Body of pancreas (tissue), 4 donors: ENCODE measurements at places on chromosomes 7 and 10. TPM values are rescaled to one million over a fixed set of nuclear protein-coding genes. Genes with fewer than 3 reads are reported as not detected.

GRCh38 chr7:69946901-69947300 lies 348.6 kb downstream of the AUTS2 start:
- DNase-seq, result no peak

DNA sequence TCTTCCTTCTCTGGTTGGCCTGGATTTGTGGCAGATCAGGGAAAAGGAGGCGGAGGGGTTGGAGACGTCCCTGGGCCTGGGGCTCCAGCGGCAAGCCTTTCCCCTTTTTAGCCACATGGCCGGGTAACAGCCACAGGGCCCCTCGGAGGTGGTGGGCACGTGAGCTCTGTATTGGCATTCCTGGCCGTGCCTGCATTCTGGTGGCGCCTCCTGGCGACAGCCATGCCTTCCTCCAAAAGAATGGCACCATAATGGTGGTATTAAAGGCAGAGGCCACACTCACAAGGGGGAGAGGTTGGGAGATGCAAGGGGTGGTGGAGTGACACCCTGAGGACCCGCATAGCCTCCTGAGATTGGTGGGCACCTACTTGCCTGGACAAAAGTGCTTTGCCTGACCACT lies 3.0 kb upstream of the AQP1 start:
- no peak for DNase-seq

DNA sequence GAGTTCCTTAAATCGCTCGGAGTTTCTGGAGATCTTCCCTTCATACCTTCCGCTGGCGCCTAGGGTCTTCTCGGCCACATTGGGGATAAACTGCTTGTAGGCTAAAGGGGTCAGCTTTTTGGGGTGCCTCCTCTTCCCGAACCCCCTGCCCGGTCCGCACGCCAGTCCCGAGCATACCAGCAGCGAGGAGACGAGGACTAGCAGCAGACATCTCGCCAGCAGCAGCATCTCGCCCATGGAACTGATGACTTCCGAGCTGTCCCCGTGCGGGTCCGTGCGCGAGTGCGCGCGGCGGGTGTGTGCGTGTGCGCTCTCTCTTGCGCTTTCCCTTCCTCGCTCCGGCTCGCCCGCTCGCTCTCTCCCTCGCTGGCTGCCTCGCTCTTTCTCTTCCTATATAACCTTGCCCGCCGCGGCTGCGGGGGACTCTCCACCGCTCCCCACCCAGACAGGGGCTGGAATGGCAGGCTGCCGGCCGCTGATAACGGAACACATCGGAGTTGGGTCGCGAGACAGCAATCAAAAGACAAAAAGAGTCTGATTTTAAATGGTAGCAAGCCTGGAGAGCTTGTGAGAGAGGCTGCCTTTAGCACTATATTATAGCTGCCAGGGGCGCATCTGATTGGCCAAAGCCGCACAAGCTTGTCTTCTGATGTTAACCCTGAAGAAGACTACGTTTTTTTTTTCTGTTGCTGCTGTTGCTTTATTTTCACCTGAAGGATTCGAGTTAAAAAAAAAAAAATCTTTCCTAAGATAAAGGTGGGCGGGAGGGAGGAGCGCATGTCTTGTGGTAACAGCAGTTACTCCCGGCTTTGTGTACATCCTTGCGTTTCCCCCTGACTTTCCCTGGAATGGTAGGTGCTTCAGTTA lies at the start of gene SHH:
TSS of gene SHH (minus strand) at position 569 of the 867 bp plus-strand sequence. CDS start at position 228, 341 bp downstream.
- DNase-seq, result no peak

GRCh38 chr7:54345746-54346145 lies 196.4 kb upstream of the VSTM2A start:
- no peak for DNase-seq

The TEX36 gene
- not detected for total RNA-seq

- DNase-seq, result no peak
Observed at GRCh38 chr7:151524331-151524730, 4.6 kb upstream of the RHEB start.

- DNase-seq, result no peak
Observed at GRCh38 chr7:50739744-50740435, 42.8 kb downstream of the GRB10 start.

GRCh38 chr10:42979721-42980467 lies 97.0 kb upstream of the RET start:
- no peak for DNase-seq

The TDRD1 gene
- total RNA-seq, result 0.99 TPM

DNA sequence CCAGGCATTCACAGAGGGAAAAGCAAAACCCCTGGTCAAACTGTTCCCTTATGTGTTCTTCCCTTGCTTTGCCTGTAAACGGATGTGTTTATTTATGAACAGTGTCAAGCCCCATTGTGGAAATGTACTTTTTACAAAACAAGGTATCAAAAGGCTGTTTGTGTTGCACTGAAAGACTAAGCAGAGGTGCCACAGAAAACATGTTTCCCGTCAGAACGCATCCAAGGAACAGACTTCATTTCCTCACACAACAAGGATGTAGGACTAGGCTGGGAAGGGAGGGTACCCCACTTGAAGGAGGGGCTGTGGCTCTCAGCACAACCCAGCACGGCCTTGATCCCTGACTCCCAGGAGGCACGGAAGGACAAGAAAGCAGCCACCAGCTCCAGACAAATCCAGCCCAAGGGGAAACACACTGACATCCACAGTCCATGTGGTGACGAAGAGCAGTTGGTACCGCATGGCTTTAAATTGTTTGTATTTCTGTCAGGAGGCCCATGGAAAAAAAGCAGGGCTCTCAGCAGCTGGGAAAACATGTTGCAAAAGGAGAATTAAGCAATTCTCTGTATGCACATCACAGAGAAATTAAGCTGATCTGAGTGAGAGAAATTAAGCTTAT lies 85.6 kb downstream of the RNF216 start:
- DNase-seq, result peak; percentile 62

DNA sequence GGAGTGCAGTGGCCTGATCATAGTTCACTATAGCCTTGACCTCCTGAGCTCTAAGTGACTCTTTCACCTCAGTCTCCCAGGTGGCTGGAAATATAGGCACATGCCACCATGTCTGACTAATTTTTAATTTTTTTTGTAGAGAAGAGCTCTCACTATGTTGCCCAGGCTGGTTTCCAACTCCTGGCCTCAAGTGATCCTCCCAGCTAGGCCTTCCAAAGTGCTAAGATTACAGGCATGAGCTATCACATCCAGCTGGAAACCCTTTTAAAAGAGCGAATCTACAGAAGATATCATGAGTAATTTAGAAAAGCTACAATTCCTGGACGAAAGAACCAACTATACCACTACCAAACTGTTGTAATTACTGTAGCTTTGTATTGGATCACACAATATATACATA lies 394.4 kb upstream of the AUTS2 start:
- DNase-seq, result no peak

DNA sequence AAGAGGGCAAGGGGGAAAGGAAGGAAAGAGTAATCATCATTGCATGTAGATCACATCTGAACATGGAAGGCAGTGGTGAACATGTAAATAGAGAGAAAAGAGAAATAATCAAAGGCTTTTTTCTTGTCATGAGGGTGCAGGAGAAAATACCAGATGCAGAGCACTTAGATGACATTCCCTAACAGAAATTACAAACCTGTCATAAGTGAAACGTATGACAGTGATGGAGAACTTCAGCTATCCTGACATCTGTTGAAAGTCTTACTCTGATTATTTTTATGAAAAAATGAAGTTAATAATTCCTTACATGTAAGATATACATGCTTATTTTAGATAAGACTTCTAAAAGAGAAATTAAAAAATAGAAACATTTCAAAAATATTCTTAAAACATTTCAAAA lies 54.7 kb downstream of the BRAF start:
- DNase-seq, result no peak

DNA sequence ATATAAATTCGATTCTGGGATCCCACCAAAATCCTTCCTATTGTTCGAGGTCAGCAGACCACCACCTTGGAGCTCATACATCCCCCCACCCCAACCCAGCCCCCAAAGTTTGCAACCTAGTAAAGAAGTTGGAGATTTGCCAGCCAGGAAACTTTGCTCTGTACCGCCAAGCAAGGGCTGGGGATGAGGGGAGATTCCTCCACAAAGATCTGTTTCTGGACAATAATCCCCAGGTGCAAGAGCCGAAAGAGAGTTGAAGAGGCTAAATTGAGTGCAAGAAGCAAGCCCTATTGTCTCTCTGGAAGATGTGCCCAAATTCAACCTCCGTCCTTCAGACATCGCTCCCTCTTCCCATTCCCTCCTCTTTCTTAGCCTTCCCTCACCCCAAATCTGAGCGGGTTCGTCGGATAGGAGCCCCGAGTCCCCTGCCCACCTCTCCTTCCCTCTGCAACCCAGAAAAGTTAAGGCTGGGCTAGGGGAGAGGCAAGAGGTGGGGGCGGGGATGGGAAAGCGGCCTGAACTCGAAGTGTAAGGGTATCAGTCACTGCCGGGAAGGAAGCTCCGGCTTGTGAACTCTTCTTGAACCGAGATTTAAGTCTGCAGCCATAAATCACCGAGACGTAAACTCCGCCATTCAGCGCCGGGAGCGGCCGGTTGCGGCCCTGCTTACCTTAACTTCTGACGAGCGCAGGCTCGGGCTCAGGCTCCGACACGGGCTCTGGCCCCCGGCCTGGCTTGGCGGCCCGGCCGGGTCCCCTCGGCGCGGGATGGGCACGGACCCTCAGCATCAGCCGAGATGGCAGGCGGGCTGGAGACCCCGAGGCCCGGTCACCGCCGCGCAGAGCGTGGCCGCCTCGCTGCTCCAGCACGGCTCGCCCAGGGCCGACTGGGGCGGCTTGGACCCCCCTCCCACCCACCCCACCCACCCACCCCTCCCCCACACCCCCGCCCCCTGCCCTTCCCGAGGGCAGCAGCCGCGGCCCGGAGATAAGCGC lies 10.8 kb upstream of the HOXA2 start:
- DNase-seq, result no peak

DNA sequence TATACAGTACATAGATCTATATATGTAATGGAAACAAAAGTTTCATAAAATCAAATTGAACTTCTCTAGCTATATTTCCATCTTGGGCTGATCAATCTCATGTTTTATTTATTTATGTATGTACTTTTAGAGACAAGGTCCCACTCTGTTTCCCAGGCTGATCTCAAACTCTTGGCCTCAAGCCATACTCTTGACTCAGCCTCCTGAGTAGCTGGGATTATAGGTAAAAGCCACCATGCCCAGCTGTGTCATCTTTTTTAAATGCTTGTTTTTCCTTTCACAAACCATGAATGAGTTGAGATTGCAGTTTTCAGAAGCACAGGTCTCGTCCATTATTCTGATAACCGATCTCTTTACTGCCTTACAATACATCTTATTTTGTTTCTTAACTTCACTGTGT lies 400.9 kb downstream of the KCNMA1 start:
- DNase-seq, result no peak

- no peak for DNase-seq
Observed at GRCh38 chr7:142321391-142321790, 63.5 kb upstream of the PRSS58 start.

The SEMA4G gene
- 12.5 TPM for total RNA-seq

- peak; percentile 45 for DNase-seq
Observed at GRCh38 chr7:66307591-66308215, 102.6 kb downstream of the TPST1 start.

- no peak for DNase-seq
Observed at GRCh38 chr10:131214521-131215244, 96.8 kb downstream of the TCERG1L start.

GRCh38 chr10:125159486-125159931 lies 854 bp downstream of the CTBP2 start:
- peak; percentile 55 for DNase-seq

- no peak for DNase-seq
Observed at GRCh38 chr10:17831341-17831740, 22.2 kb downstream of the MRC1 start.

DNA sequence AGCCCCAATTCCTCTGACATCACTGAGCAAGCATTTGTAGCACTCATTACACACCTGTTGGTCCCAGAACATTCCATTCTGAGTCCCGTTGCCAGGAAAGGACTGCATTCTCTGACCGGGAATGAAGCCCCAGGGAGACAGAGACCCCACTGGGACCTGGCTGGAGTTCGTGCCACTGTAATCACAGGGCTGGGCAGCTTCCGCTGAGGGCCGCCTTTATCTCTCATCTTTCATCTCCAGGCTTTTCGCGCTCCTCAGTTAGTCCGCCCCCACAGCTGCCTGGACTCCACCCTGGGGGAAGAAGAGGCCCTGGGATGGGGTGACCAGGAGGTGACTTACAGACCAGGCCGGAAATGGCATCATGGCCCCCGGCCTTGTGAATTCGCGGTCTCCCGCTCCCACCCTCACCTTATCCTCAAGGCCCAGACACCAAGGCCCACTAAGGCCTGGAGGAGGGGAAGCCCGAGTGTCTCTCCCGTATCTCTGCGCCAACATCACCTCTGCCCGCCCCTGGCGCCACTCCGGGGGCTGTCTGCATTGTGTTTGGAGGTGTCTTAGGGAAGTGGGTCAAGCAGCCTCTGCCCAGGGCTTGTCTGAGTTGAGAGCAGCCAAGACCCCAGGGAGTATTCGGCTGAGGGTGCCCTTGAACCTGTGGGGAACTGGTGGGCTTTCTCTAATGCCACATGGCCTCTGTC lies 75.4 kb downstream of the PROSER2 start:
- DNase-seq, result peak; percentile 82

- DNase-seq, result no peak
Observed at GRCh38 chr10:66337211-66337610, 588.6 kb upstream of the LRRTM3 start.

DNA sequence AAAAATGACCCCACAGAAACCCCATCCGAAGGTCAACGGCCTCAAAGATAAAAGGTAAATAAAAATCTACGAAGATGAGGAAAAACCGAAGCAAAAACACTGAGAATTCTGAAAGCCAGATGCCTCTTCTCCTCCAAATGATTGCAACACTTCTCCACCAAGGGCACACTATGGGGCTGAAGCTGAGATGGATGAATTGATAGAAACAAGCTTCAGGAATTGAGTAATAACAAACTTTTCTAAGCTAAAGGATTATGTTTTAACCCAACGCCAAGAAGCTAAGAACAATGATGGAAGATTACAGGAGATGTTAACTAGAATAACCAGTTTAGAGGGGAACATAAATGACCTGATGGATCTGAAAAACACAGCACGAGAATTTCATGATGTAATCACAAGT lies 127.8 kb downstream of the MACC1 start:
- no peak for DNase-seq

- no peak for DNase-seq
Observed at GRCh38 chr10:84237199-84238051, 3.9 kb downstream of the LRIT1 start.

- DNase-seq, result no peak
Observed at GRCh38 chr10:114402871-114403540, 1.3 kb downstream of the AFAP1L2 start.

DNA sequence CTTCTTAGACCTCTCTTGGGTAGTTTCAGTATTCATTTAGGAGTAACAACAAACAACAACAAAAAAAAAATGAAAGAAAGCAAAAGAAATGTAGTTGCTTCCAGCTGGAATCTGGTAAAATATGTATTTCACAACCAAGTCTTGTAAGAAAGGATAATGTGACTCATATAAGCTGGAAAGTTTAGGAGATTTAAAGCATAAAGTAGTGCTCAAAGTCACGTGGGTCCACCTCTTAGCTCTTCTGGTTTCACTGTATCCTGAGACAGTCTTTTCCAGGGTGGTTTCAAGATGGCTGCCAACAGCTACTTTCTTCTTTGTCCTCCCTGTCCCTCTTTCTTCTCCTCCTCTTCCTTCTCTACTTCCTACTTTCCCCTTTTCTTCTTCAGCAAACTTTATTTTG lies 69.5 kb upstream of the CDK13 start:
- no peak for DNase-seq

GRCh38 chr7:102248456-102249395 lies 37.9 kb upstream of the SH2B2 start:
- DNase-seq, result no peak

The MPP7 gene
- total RNA-seq, result 5.9 TPM

The ADRA2A gene
- 115 TPM for total RNA-seq

- peak; percentile 13 for DNase-seq
Observed at GRCh38 chr10:46545861-46546590, 10.4 kb downstream of the GPRIN2 start.
